ENCODE measurements at places on chromosomes 7 and 10.

- no peak for DNase-seq
Measured at GRCh38 chr10:129825221-129825620, 138.9 kb downstream of the EBF3 start.

GRCh38 chr7:69653806-69654205 is 55.5 kb downstream of the AUTS2 start:
- no peak for DNase-seq

GRCh38 chr10:113053091-113053490 is 103.0 kb downstream of the TCF7L2 start:
- DNase-seq: no peak

- no peak for DNase-seq
Measured at GRCh38 chr10:75400163-75400770, 1.3 kb downstream of the ZNF503 start.

GRCh38 chr7:118080947-118081346 is 103.0 kb upstream of the LSM8 start:
- peak; percentile 78 for DNase-seq

DNA sequence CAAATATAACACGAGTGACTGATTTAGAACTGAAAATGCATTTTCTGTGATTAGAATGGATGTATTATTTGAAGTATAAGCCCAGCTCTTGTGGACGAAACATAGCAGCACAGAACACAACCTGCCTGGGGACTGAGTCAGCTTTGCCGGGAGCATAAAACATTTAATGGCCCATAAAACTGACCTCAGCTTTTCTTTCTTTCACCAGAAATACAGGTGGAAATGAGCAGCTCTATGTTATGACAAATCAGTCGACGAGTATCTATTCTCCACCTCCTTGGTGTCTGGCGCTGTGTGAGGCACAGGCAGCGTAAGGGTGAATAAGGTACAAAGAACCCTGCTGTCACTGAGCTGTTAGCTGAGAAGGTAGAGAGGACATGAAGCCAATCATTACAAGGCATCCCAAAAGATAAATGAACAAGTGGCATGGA is 471.6 kb upstream of the AKR1E2 start:
- no peak for DNase-seq

DNA sequence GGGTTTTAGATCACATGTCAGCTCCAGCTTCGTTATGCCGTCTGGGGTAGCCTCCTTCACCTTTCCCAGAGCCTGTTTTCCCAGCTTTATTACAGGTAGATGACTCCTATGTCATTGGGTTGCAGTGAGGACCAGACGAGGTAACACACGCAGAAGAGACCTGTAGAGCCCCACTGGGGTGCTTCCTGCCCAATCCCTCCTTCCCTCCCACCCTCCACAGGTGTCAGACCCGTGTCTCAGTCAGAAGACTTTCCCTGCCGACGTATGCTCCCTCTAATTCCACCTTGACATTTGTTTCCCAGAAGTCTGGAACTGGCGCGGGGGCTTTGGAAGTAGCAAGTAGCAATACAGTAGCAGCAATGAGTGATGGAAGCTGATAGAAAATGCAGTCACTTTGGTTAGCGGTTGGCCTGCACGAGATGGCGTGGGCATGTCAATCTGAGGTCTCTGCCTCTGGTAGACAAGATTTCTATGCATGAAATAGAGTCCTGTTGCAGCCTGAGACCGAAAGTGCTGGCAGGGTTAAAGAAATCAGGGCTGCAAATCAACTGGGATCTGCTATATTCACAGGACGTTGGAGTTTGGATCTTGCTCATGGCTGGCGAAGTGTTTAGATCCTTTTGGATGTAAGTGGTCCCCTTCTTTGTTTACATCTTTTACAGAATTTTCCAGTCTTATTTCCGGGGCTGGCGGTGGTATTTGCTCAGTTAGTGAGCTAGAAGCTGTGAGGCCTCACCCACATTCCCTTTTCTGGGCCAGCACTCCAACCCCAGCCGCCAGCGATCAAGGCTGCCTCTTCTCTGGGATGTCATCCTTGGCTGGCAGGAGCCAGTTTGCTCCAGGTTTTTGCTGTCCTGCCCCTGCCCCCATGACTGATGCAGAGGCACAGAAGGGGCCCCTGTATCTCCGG is 78.3 kb upstream of the KMT2C start:
- no peak for DNase-seq
